Pericardium fibroblast (primary cell): ENCODE measurements at places on chromosomes 6 and 20. TPM values are rescaled to one million over a fixed set of nuclear protein-coding genes. Genes with fewer than 3 reads are reported as not detected.

Gene DEFB132
- not detected in 2 replicates for total RNA-seq

Gene WFDC12
- total RNA-seq = not detected in 2 replicates

Gene ZNF292
- 12.5 and 14.0 TPM in 2 replicates for total RNA-seq

Gene CDK5RAP1
- 12.7 and 15.4 TPM in 2 replicates for total RNA-seq

Gene MYB
- total RNA-seq = not detected in 2 replicates

Gene LCA5
- 3.7 and 4.2 TPM in 2 replicates for total RNA-seq

Gene DZANK1
- total RNA-seq = 0.17 and 0.35 TPM in 2 replicates

Gene RIPOR2
- total RNA-seq = 4.0 and 35.2 TPM in 2 replicates

Gene HLA-DRB1
- total RNA-seq = not detected in 2 replicates

Gene TTBK1
- not detected in 2 replicates for total RNA-seq

Gene BNIP5
- total RNA-seq = not detected in 2 replicates

Gene CHD6
- 12.4 and 15.9 TPM in 2 replicates for total RNA-seq

Gene LY6G6C
- total RNA-seq = not detected in 2 replicates

Gene SULF2
- 105 and 169 TPM in 2 replicates for total RNA-seq

Gene SLC12A5
- total RNA-seq = 0.51 TPM in 1 of 2 replicates, not detected in the other

Gene TSPYL1
- 45.6 and 48.0 TPM in 2 replicates for total RNA-seq

Gene SAMD5
- total RNA-seq = 0.60 and 1.3 TPM in 2 replicates

Gene SF3B5
- 143 and 156 TPM in 2 replicates for total RNA-seq

Gene TBX18
- total RNA-seq = 29.6 and 61.3 TPM in 2 replicates

Gene HDGFL1
- not detected in 2 replicates for total RNA-seq

Gene DLL1
- 1.8 TPM in 1 of 2 replicates, not detected in the other for total RNA-seq

Gene UBD
- not detected in 2 replicates for total RNA-seq
